Trophoblast cell (in vitro differentiated cells and primary cell): ENCODE measurements at places on chromosomes 3 and 15.
A peak's percentile ranks its signal among the peaks of the same experiment; 100 is the strongest.

- no peak for DNase-seq
- H3K27me3 ChIP-seq: no peaks in the 10 kb centered on the region
- H3K4me3 ChIP-seq: no peak overlapping the region
- peaks cover 3% of the 10 kb centered on the region for H3K4me1 ChIP-seq
Measured at GRCh38 chr15:99264125-99264524, 12.8 kb downstream of the LRRC28 start.

- no peaks in the 10 kb centered on the region for H3K27me3 ChIP-seq
- H3K36me3 ChIP-seq: no peaks in the 10 kb centered on the region
- H3K4me3 ChIP-seq: no peak overlapping the region
- DNase-seq: no peak
Measured at GRCh38 chr3:29322586-29322985, 41.7 kb downstream of the RBMS3 start.

- H3K27ac ChIP-seq: no peak overlapping the region
- H3K4me3 ChIP-seq: no peak overlapping the region
- no peaks in the 10 kb centered on the region for H3K36me3 ChIP-seq
- H3K27me3 ChIP-seq: no peaks in the 10 kb centered on the region
Measured at GRCh38 chr3:31025541-31025940, 131.1 kb upstream of the GADL1 start.

DNA sequence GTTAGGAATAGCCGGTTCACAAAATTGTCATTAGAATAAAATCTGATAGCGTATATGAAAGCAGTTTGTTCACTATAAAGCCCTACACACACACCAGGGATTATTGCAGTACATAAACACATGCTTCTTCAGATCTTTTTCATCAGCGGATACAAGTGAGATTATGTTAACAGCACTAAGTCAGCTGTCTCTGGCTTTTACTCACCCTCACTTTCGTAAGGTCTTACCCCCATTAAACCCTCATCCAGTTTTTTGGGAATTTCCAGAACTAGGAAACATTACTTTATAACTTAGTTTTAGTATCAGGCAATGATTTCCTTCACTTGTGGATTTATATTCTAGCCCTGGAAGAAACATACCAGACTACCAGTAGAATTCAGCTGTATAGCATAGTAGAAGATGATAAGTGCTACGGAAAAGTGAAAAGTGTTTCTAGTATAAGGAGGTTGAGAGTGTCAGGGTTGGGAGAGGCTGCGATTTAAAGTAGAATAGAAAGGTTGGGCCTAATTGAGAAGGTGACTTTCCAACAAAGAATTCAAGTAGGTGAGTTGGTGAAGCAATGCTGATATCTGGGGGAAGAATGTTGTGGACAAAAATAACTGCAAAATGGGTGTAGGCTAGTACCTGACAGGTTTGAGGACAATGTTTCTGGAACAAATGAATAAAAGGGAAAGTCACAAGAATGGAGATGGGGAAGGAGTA is 22.7 kb downstream of the TMEM207 start:
- peak; percentile 22 for DNase-seq
- H3K27me3 ChIP-seq: no peaks in the 10 kb centered on the region
- H3K4me1 ChIP-seq: no peaks in the 10 kb centered on the region
- H3K4me3 ChIP-seq: no peak overlapping the region
- H3K27ac ChIP-seq: no peak overlapping the region

DNA sequence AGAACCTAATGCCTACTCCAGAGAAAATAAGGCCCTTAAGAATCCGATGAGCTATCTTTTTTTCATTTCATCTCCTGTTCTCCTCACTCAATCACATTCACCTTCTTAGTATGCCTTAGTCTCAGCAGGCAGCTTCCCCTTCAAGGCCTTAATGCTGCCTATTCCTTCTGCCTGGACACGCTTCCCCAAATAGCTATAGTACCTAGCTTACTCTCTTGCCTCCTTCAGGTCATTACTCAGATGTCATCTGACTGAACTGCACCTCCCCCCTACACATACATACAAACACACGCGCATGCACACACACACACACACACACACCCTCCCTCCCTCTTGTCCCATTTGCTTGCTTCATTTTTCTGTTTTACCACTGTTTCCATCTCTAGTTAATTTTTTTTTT is 191.5 kb upstream of the MLF1 start:
- H3K36me3 ChIP-seq: no peaks in the 10 kb centered on the region
- no peak for DNase-seq
- no peak overlapping the region for H3K27ac ChIP-seq
- no peak overlapping the region for H3K4me3 ChIP-seq

GRCh38 chr3:191775451-191776233 is 314.7 kb downstream of the PYDC2 start:
- H3K27ac ChIP-seq: peak overlapping the region; percentile 85
- H3K27me3 ChIP-seq: no peaks in the 10 kb centered on the region
- H3K4me1 ChIP-seq: peaks cover 5% of the 10 kb centered on the region
- H3K4me3 ChIP-seq: no peak overlapping the region

- H3K27ac ChIP-seq: no peak overlapping the region
- no peak for DNase-seq
- H3K27me3 ChIP-seq: no peaks in the 10 kb centered on the region
- peaks cover 3% of the 10 kb centered on the region for H3K4me1 ChIP-seq
- no peak overlapping the region for H3K4me3 ChIP-seq
Measured at GRCh38 chr3:71048948-71049347, 534.6 kb downstream of the FOXP1 start.

- no peak overlapping the region for H3K27ac ChIP-seq
- H3K36me3 ChIP-seq: no peaks in the 10 kb centered on the region
- H3K27me3 ChIP-seq: no peaks in the 10 kb centered on the region
- peaks cover 8% of the 10 kb centered on the region for H3K4me1 ChIP-seq
- no peak for DNase-seq
Measured at GRCh38 chr3:142890592-142890991, 1.7 kb upstream of the PCOLCE2 start.

GRCh38 chr3:46721009-46721408 is 3.3 kb upstream of the PRSS50 start:
- no peak for DNase-seq
- no peaks in the 10 kb centered on the region for H3K4me1 ChIP-seq
- no peaks in the 10 kb centered on the region for H3K27me3 ChIP-seq
- H3K4me3 ChIP-seq: no peak overlapping the region
- no peak overlapping the region for H3K27ac ChIP-seq

DNA sequence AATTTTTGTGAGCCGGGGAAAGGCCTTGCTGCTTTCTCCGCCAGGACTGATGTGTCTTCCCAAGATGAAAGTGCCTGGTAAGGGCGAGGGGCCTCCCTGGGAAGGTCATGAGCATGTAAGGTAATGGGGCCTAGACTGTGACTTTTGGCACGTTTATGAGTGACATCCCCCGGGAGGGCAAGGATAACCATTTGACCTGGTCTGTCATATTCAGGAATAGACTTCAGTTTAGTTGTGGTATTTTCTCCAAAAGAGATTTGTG is 631 bp upstream of the CNBP start:
- H3K27me3 ChIP-seq: no peaks in the 10 kb centered on the region
- DNase-seq: no peak
- peak overlapping the region; percentile 36 for H3K27ac ChIP-seq
- peak overlapping the region; percentile 79 for H3K4me3 ChIP-seq
- no peaks in the 10 kb centered on the region for H3K4me1 ChIP-seq

DNA sequence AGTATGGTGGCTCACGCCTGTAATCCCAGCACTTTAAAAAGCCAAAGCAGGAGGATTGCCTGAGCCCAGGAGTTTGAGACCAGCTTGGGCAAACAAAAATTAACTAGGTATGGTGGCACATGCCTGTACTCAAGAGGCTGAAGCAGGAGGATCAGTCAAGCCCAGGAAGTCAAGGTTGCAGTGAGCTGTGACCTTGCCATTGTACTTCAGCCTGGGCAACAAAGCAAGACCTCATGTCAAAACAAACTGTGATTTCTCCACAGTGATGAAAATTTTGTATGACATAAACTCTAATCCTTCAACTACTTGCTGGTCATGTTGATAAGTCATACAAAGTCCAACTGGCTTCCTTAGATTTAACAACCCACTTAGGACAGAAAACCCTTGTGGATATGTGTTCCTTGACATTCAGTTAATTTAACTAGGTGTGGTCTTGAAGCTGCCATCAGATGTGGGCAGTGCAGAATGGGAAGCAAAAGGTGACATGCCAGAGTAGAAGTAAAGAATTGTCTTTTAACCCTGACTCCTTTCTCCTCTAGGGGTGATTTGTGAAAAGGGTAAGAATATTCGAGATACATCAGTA is 263.3 kb downstream of the PTPRG start:
- no peak overlapping the region for H3K4me3 ChIP-seq
- no peak for DNase-seq
- H3K27ac ChIP-seq: no peak overlapping the region
- no peaks in the 10 kb centered on the region for H3K27me3 ChIP-seq
- no peaks in the 10 kb centered on the region for H3K4me1 ChIP-seq

- no peak overlapping the region for H3K27ac ChIP-seq
- no peak overlapping the region for H3K4me3 ChIP-seq
- H3K4me1 ChIP-seq: no peaks in the 10 kb centered on the region
- H3K36me3 ChIP-seq: no peaks in the 10 kb centered on the region
Measured at GRCh38 chr3:160196511-160197104, 28.6 kb upstream of the C3orf80 start.

GRCh38 chr3:270688-271087 is 74.1 kb downstream of the CHL1 start:
- no peaks in the 10 kb centered on the region for H3K36me3 ChIP-seq
- no peaks in the 10 kb centered on the region for H3K4me1 ChIP-seq
- H3K27me3 ChIP-seq: no peaks in the 10 kb centered on the region
- H3K4me3 ChIP-seq: no peak overlapping the region
- no peak overlapping the region for H3K27ac ChIP-seq

- peaks cover 19% of the 10 kb centered on the region for H3K36me3 ChIP-seq
- no peaks in the 10 kb centered on the region for H3K4me1 ChIP-seq
- H3K27ac ChIP-seq: no peak overlapping the region
- DNase-seq: no peak
- no peak overlapping the region for H3K4me3 ChIP-seq
Measured at GRCh38 chr15:78162038-78162437, 12.9 kb downstream of the IDH3A start.

GRCh38 chr3:72036899-72037298 is 252.0 kb upstream of the PROK2 start:
- H3K4me3 ChIP-seq: no peak overlapping the region
- H3K27me3 ChIP-seq: no peaks in the 10 kb centered on the region
- no peak overlapping the region for H3K27ac ChIP-seq
- DNase-seq: no peak
- no peaks in the 10 kb centered on the region for H3K4me1 ChIP-seq
- H3K36me3 ChIP-seq: no peaks in the 10 kb centered on the region

DNA sequence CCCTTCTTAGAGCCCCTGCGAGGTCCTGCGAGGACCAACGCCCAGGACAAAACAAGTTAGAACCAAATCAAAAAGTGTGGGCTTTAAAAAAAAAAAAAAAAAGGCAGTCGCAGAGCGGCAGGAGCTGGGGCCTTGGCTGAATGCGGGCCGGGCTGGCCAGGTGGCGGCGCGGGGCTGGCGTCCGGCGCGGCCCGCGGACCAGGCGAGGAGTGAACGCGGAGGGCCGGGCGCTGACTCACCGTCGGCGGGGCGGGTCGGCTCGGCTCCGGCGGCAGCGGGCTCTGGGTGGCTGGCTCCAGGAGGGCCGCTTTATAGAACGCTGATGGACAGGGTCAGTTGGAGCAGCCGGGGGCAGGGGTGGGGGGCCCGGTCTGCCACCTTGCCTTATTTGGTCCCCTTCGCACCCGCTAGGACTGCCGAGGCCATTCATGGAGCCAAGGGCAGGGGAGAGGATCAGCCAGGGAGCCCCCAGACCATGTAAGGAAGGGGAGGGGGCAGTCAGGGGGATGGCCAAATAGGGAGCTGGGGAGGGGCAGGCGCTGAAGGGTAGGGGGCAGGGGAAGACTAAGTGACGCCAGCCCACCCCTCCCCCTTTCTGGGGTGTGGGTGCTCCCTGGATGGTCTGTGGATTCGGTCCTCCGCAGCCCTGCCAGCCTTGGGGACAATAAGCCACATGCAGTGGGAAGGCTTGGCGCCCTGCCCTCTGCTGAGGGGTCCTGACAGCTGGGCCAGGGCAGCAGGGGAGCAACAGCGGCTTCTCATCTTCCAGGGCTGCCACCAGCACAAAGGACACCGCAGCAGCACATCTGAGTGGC is at the start of gene ACTC1:
TSS of gene ACTC1 (minus strand) at position 283 of the 815 bp plus-strand sequence. CDS start 741 bp downstream, outside the sequence.
- H3K36me3 ChIP-seq: peaks cover 21% of the 10 kb centered on the region
- DNase-seq: peak; percentile 74
- peaks cover 31% of the 10 kb centered on the region for H3K4me1 ChIP-seq

GRCh38 chr15:36501063-36501678 is 78.3 kb upstream of the CDIN1 start:
- no peak overlapping the region for H3K4me3 ChIP-seq
- DNase-seq: no peak
- no peaks in the 10 kb centered on the region for H3K36me3 ChIP-seq

GRCh38 chr3:16913264-16913580 is 28.5 kb downstream of the PLCL2 start:
- no peaks in the 10 kb centered on the region for H3K4me1 ChIP-seq
- DNase-seq: no peak
- H3K27me3 ChIP-seq: no peaks in the 10 kb centered on the region
- no peaks in the 10 kb centered on the region for H3K36me3 ChIP-seq

DNA sequence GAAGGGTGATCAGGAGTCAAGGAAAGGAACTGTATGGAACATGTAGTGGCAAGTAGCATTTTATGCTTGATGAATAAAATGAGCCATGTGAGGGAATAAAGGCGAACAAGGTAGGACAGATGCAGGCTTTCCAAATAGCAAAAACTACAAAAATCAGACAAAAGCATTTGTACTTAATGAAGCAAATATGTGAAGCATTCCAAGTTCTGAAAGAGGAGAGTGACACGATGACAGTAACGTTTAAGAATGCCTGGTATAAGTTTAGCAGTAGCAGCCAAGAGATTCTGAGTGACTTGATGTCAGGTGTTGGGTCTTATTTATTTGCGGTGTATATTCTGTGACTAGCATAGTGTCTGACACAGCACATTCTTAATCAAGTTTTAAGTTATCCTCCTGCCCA is 408.2 kb upstream of the RASGRP1 start:
- H3K36me3 ChIP-seq: no peaks in the 10 kb centered on the region
- H3K4me3 ChIP-seq: no peak overlapping the region
- no peaks in the 10 kb centered on the region for H3K4me1 ChIP-seq
- H3K27ac ChIP-seq: no peak overlapping the region
- DNase-seq: peak; percentile 24
